ENCODE measurements at places on chromosomes 7 and 10.

DNA sequence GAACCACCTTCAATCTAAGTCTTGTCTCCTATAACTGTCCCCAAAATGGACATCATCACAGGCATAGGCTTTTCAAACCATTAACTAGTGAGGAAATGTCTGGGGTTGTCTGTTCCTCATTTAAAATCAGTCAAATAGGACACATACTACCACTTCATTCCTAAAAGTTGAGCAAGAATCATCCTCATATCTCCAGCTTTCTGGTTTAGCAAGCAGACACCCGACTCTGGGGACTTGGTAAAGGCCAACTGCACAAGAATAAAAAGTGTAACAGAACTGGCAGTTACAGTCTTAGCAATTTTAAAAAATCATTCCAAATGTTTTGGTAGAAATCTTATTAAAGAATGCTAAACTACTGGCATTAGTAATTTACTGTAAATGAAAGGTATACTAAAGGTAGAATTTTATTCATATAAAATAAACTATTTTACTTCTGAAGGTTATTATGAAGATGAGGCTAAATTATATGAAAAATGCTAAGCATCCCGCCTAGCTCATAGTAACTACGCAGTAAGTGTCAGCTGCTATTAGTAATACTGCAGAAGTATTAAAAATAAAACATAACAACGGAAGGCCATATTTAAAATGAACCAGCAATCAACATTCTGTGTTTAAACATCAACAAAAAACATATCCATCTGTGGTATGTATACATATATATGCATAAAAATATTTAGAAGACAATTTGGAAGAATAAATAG is 60.8 kb downstream of the ZNF438 start:
- no peaks in the 10 kb centered on the region for H3K4me1 ChIP-seq
- DNase-seq = no peak
- no peak overlapping the region for H3K27ac ChIP-seq
- H3K27me3 ChIP-seq = no peaks in the 10 kb centered on the region

- no peaks in the 10 kb centered on the region for H3K4me1 ChIP-seq
- no peak overlapping the region for H3K27ac ChIP-seq
- H3K27me3 ChIP-seq = no peaks in the 10 kb centered on the region
Observed at GRCh38 chr10:25453619-25454018, 278.8 kb downstream of the GPR158 start.

DNA sequence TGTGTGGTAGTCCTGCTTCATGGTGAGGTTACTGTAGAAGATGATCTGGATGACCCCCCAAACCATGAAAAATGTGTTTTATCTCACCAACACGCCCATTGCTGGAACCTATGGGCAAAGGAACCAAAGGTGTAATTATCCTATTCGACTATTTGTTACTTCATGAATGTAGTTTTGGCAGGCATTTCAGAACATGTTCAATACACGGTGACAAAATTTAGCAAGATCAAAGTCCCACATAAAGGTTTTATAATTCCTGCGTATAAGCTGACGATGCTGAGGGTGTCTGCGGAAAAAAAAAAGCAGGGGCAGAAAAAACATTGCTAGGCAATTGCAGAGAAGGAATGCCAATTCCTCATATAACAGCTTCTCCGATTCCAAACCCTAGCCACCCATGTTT is 13.3 kb downstream of the RAPGEF5 start:
- no peak overlapping the region for H3K27ac ChIP-seq
- no peak for DNase-seq
- no peaks in the 10 kb centered on the region for H3K4me1 ChIP-seq
- no peaks in the 10 kb centered on the region for H3K36me3 ChIP-seq

GRCh38 chr10:80492848-80493521 is 38.9 kb downstream of the TSPAN14 start:
- peaks cover 42% of the 10 kb centered on the region for H3K36me3 ChIP-seq
- H3K4me3 ChIP-seq = no peak overlapping the region
- H3K4me1 ChIP-seq = peaks cover 67% of the 10 kb centered on the region
- DNase-seq = no peak

- no peak overlapping the region for H3K27ac ChIP-seq
- no peak overlapping the region for H3K4me3 ChIP-seq
- peaks cover 14% of the 10 kb centered on the region for H3K4me1 ChIP-seq
- H3K27me3 ChIP-seq = no peaks in the 10 kb centered on the region
- H3K36me3 ChIP-seq = no peaks in the 10 kb centered on the region
Observed at GRCh38 chr10:78209970-78210369, 176.3 kb downstream of the RPS24 start.

DNA sequence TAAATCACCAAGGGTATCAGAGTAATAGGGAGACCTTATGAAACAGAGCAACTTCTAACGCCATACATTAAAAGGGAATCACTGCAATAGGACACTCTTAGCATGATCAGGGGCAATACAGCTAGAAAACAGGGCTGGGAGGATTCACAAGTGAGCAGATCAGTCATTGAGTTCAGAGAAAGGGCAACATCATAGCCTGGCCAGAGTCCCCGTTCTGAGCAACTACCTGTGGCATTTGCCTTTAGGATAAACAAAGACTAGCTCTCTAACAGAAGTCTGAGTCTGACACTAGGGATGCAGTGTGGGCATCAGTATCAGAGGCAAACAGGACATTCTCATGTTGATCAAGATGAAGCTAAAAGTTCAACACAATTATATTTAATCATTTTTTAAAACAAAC is 297.9 kb downstream of the DGKB start:
- H3K27me3 ChIP-seq = no peaks in the 10 kb centered on the region
- no peaks in the 10 kb centered on the region for H3K4me1 ChIP-seq
- no peak for DNase-seq

DNA sequence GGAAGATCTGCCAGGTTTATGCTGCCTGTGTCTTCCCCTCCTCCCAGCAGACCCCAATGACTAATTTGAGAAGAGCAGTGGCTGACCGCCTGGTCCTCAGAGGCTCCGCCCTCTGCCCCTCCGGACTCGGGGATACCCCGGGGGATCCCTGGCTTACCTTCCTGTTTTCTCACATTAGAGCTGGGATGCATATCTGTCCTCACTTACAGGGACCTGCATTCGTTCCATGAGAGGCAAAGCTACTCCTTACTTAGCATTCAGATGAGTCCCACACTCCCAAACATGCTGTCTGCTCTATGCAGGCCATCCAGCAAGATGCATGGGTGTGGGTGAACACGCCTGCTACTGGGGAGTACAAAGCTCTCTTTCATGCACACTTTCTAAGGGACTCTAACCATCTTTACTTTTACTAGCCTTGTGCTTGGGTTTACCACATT is 24.0 kb downstream of the VOPP1 start:
- DNase-seq = no peak
- H3K4me1 ChIP-seq = peaks cover 80% of the 10 kb centered on the region
- H3K4me3 ChIP-seq = no peak overlapping the region
- no peak overlapping the region for H3K27ac ChIP-seq
- H3K36me3 ChIP-seq = no peaks in the 10 kb centered on the region

GRCh38 chr7:1567896-1568510 is 1.8 kb downstream of the PSMG3 start:
- H3K36me3 ChIP-seq = peaks cover 29% of the 10 kb centered on the region
- peak overlapping the region; percentile 73 for H3K4me3 ChIP-seq
- no peaks in the 10 kb centered on the region for H3K27me3 ChIP-seq
- peaks cover 52% of the 10 kb centered on the region for H3K4me1 ChIP-seq
- DNase-seq = no peak

- no peaks in the 10 kb centered on the region for H3K27me3 ChIP-seq
- H3K4me3 ChIP-seq = no peak overlapping the region
- peaks cover 17% of the 10 kb centered on the region for H3K4me1 ChIP-seq
- no peaks in the 10 kb centered on the region for H3K36me3 ChIP-seq
- no peak overlapping the region for H3K27ac ChIP-seq
Observed at GRCh38 chr10:92876509-92877036, 28.3 kb downstream of the EXOC6 start.
